ENCODE measurements at places on chromosomes 3 and 15. TPM values are rescaled to one million over a fixed set of nuclear protein-coding genes. Genes with fewer than 3 reads are reported as not detected.

PAQR9 gene
- not detected for total RNA-seq

SHC4 gene
- total RNA-seq = 9.7 TPM

MDFIC2 gene
- not detected for total RNA-seq

COLQ gene
- 2.2 TPM for total RNA-seq

ACKR2 gene
- 17.0 TPM for total RNA-seq

ACP3 gene
- 1.3 TPM for total RNA-seq

WWTR1 gene
- 201 TPM for total RNA-seq

SEMA5B gene
- total RNA-seq = 0.93 TPM

GOLGA8N gene
- 19.4 TPM for total RNA-seq

ZBTB47 gene
- 83.8 TPM for total RNA-seq

U2SURP gene
- 72.5 TPM for total RNA-seq

CNTN4 gene
- total RNA-seq = 66.5 TPM

PLA2G4B gene
- 4.0 TPM for total RNA-seq

PFN2 gene
- 88.9 TPM for total RNA-seq

KLHL40 gene
- total RNA-seq = not detected

CX3CR1 gene
- 1.9 TPM for total RNA-seq

SAMD7 gene
- total RNA-seq = not detected

GOLGA6L10 gene
- 0.48 TPM for total RNA-seq

IQCF5 gene
- total RNA-seq = not detected

ZCWPW2 gene
- total RNA-seq = 2.4 TPM

EPHA3 gene
- 15.5 TPM for total RNA-seq

CASR gene
- not detected for total RNA-seq

PLSCR5 gene
- total RNA-seq = not detected

CSK gene
- 29.6 TPM for total RNA-seq

COL6A5 gene
- not detected for total RNA-seq

HCLS1 gene
- total RNA-seq = 33.8 TPM

CLN6 gene
- 14.9 TPM for total RNA-seq

KCNMB3 gene
- 3.1 TPM for total RNA-seq

MUC13 gene
- not detected for total RNA-seq

ZBTB38 gene
- total RNA-seq = 125 TPM

RTP3 gene
- not detected for total RNA-seq

NOP10 gene
- 113 TPM for total RNA-seq

PARP15 gene
- 2.5 TPM for total RNA-seq

CEP19 gene
- 1.3 TPM for total RNA-seq

TTLL13 gene
- total RNA-seq = not detected

RBP2 gene
- total RNA-seq = not detected

TUSC7 gene
- total RNA-seq = not detected

GOLGA6D gene
- not detected for total RNA-seq

CGNL1 gene
- total RNA-seq = 20.0 TPM

MED12L gene
- 0.60 TPM for total RNA-seq

DZIP1L gene
- total RNA-seq = 15.5 TPM

PTH1R gene
- 17.9 TPM for total RNA-seq

PLA2G4E gene
- total RNA-seq = not detected

SLC9C1 gene
- 0.29 TPM for total RNA-seq
